ENCODE measurements at places on chromosomes 2 and 18. TPM values are rescaled to one million over a fixed set of nuclear protein-coding genes. Genes with fewer than 3 reads are reported as not detected.

Gene CASP10
- total RNA-seq: 71.1 TPM

Gene LYG1
- 3.3 TPM for total RNA-seq

DNA sequence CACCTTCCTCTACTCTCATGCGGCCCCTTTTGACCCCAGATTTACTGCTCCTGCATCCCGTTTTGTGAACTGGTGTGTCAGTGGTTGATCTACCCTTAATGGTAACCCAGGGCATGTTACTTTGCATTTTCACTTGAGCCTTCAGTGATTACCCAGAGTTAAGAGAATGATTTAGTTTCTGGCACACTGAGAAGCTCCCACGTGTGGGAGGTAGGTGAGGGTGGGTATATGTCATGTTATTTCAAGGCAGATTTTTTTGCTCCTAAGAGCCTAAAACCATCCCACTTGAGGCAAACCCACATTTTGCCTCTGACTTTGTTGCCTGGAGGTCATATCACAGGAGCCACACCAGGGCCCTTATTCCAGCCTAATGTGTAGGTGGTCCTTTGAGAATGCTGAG, 186.7 kb downstream of the CTIF start:
- no peak for DNase-seq

Gene SPHKAP
- not detected for total RNA-seq

- DNase-seq: no peak
These were observed 155.3 kb downstream of the DIS3L2 start for GRCh38 chr2:232116852-232117251.

GRCh38 chr2:213020268-213020667, 131.1 kb downstream of the IKZF2 start:
- no peak for DNase-seq

GRCh38 chr2:232569541-232569940, 19.1 kb downstream of the EIF4E2 start:
- DNase-seq: no peak

DNA sequence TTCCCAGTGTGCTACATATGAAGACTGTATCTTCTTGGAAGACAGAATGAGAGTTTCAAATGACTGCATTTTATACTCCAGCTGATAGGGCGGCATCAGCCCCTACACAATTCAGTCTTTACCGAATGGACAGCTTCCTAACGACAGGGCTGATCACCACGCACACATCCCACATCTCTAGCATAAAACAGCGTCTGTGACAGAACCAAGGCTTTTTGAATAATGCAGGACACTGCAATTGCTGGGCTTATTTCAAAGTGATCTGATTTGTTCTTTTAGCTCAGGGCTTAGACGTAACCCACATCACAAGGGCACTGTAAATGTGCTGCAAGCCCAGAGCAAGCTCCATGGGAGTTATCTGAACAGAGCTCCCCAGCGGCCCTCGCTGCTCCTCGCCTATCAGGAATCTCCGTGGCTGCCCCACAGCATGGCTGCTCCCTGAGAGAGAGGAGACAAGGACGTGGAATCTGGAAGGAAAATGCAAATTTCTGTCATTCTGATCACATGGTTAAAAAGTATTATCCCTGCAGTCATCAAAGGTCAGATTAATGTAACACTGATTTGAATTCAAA, 158.5 kb upstream of the ALKAL2 start:
- no peak for DNase-seq

DNA sequence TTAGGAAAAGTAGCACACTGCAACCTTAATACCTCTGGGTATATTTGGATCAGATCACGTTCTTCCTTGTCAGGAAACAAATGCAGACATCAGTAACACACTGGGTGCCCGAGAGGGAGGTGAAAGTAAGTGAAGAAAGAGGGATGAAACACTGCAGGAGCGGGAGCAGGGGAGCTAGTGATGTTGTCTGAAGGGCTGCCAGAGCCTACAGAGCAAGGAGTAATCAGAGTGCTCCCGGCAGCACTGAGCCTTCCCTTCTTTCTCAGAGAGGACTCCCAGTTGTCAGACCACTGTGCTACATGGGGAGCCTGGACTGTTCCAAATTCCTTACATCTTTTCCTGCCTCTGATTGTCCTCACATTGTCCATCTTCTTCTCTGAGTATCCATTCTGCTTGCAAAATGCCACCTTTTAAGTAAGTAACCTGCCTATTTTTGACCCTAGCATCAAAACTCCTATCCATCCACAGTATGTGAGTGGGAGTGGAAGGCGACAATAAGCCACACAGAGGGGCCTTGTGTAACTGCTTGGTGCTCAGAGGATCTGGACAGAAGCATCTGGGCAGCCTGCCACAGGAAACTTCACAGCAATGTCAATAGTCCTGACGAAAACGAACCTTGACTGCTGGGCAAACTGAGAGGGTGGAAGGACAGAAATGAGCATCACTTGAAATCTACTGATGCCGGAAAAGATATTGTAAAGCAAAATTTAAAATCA, 10.8 kb upstream of the NAB1 start:
- DNase-seq: no peak

Gene DYNC2LI1
- total RNA-seq: 34.3 TPM

Gene DLGAP1
- total RNA-seq: 2.7 TPM

DNA sequence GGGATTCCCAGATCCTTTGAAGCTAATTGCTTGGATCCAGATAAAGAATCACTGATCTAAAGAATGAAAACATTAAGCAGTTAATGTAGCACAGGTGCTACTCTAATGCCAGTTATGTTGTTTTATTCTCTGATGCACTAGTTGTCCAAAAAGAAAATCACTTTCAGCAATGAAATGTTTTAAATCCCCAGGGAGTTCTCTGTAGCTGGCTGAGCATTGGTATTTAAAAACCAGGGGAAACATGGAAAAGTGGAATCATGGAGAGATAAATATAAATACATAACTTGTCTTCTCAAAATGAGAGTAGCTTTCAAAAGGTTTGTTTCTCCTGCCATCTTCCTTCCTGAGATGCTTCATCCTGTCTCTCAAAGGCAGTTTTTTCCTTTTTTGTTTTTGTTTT, 37.7 kb downstream of the CD302 start:
- DNase-seq: no peak

DNA sequence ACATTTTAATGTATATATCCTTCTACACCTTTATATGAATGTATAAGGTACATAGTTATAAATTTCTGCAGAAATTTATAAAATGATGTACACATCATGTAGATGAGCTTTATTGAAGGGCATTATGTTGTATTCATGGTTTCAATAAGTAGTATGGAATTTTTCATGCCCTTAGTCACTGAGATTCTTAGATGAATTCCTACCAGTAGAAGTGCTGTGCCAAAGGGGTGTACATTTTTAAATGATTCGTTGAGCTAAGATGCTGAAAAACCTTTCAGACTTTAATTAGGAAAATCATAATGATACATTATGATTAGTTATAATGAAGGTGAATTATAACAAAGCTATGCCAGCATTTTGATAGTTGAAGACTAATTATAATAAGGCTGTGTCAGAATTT, 115.2 kb downstream of the ZNF236 start:
- DNase-seq: no peak

GRCh38 chr2:86272111-86272510, 65.3 kb downstream of the REEP1 start:
- DNase-seq: no peak

Gene ASB18
- total RNA-seq: not detected

Gene FAM110C
- total RNA-seq: 27.7 TPM

DNA sequence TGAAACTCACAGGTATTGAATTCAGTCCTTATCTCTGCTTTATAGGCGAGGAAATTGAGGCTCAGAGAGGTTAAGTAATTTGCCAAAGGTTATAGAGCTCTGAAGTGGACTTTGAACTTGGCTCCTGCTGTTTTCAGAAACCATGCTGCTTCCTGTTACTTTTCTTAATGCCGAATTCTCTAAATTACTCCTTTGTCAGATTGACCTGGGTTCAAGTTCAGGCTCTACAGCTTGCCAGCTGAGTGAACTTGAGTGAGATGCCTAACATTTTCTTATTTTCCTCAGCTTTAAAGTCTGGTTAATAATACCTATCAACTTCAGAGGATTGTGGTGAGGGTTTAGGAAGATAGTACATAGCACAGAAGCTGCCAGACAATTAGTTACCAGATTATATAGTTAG, 3.4 kb downstream of the ASAP2 start:
- no peak for DNase-seq

DNA sequence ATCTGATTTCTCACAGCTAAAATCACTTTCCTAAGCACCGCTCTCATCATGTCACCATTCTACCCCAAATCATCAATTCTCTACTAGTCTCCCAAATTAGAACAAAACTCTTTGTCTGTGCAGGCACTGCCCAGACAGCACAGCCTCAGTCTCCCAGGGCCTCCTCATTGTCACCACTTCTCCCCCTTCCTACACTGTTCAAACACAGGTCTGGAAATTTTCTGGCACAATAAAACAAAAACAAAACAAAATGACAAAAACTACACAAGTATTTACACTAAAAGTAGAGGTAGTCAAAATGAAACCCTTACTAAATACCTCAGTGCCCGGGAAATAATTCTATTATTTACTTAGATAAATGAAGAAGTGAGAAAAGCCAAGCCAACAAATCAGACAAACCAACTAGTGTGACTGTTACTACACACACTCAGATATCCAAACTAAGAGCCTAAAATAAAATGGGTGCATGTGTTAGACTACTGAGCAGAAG, 156.2 kb upstream of the DNMT3A start:
- no peak for DNase-seq

GRCh38 chr2:231183851-231184250, 14.6 kb upstream of the ARMC9 start:
- peak; percentile 34 for DNase-seq

DNA sequence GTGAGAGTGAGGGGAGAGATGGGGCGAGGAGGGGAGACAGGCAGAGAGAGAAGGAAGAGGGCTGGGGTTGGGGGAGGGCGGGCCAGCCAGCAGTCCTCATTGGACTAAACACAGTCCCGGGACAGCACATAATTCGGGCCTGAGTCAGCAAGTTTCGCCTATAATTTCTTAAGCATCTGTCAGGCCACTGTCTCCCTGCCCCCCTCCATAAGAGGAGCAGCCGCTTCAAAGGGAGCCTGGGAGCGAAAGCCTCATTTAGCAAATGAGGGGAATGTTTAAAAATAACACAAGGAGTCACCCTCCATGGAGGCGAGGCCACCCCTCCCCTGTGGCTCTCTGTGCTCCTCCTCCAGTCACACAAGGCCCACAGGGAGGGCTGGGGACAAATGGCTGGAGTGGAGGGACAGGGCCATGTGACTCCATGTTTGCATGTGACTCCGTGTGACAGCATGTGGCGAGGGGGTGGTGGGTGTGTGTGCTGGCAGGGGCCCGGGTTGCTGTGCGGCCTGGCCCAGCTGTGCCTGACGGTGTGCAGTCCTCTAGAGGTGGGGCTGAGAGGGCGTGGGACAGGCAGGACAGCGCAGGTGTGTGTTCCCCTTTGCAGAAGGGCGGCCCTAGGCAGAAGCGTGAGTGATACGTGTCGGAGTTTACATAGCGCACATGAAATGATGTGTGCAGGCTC, 162.4 kb downstream of the CELF4 start:
- no peak for DNase-seq

Gene HOXD4
- total RNA-seq: 12.1 TPM

DNA sequence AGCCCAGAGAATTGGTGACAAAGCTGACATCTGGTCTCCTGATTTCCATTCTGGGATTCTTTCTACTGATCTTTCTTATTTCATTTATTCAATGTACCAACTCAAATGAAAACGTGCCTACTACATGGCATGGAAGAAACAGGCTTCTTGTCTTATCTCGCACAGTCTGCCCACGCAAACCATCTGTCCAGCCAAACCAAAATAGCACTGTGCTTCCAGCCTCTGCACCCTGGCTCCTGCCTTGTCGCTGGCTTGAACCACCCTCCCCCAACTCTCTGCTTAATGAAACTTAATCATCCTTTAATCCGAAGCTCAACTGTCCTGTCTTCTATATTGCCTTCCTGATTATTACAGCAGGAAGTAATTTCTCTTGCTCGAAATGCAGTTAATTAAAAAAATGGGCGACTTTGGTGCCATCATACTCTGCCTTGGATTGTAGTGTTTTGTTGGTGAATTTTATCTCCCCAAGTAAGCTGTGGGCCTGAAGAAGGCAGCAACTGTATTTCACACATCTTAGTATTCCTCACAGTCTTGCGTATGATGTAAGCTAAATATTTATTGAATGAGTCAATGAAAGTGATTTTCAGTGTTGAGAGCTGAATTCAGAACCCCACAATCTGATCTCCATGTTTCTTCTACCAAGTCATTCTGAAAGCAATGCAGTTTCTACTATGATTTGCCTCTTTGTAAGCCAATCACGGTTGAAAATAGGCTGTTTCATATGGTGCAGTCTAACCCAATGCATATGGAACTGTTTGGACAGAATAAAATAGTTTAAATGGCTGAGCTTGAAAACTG, 190.8 kb downstream of the TMEM247 start:
- no peak for DNase-seq

- DNase-seq: no peak
These were observed 3.6 kb downstream of the ARID5A start for GRCh38 chr2:96540136-96540535.

Measured in Peyer's patch (tissue), 4 donors.